ENCODE measurements at places on chromosomes 11 and 22. TPM values are rescaled to one million over a fixed set of nuclear protein-coding genes. Genes with fewer than 3 reads are reported as not detected.

DNA sequence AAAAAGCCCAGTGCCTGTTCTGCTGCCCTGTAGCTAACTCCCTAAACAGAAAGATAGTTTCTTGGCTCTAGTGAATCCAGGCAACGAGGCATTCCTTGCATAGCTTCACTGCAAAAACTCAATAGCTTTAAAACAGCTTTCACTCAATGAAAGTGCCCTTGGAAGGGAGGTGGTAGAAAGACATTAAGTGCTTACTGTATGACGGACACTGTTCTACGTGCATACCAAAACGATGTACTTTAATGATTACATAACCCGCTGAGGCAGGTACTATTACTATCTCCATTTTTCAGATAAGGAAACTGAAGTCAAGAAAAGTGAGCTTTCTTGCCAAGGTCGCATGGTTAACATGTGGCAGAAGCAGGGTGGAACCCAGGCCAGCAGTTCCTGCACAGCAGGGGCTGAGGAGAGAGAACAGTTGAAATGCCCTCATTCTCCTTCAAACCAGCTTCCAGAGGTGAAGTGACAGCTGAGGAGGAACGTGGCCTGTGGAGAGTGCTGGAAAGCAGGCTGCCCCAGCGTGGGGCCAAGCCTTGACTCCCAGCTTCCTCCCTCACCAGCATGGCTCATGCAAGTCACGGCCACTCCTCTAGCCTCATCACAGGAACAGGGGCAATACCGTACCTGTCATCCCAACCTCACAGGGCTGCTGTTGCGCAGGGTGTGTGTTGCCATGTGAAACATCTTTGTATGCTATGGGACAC, 227.5 kb upstream of the NARS2 start:
- no peak overlapping the region for H3K4me3 ChIP-seq
- peaks cover 53% of the 10 kb centered on the region for H3K4me1 ChIP-seq
- H3K27me3 ChIP-seq, result no peaks in the 10 kb centered on the region
- no peaks in the 10 kb centered on the region for H3K36me3 ChIP-seq
- DNase-seq, result peak; percentile 62

DNA sequence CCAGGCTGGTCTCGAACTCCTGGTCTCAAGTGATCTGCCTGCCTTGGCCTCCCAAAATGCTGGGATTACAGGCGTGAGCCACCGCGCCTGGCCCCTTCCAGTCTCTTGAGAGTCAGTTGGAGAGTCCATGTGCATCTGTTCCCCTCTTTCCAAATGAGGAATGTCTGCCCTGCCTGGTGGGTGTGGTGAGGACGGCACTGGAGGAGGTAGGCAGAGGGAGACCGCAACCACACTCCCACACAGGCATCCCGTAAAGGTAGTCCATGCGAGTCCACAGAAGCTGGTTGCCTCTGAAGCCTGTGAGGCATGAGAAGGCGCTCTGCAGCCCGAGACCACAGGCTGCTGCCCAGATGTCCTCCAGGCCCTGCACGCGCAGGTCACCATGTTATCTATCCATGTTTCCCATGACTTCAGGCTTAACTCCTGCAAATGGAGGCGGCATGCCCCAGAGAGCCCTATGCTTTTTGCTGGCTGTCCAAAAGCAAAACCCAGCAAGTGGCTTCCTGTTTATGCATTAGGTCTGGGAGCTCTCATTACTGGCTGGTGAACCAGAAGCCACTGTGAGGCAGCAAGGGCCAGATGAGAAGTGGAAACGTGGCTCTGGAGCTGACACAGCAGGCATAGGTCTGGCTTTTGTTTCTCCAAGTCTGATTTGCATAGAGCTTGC, 43.4 kb downstream of the GRIK4 start:
- H3K27me3 ChIP-seq, result no peaks in the 10 kb centered on the region
- H3K4me1 ChIP-seq, result peaks cover 8% of the 10 kb centered on the region
- H3K27ac ChIP-seq, result peak overlapping the region; percentile 23
- no peaks in the 10 kb centered on the region for H3K36me3 ChIP-seq
- H3K4me3 ChIP-seq, result no peak overlapping the region
- DNase-seq, result peak; percentile 37

GRCh38 chr11:19703211-19703610, 9.4 kb upstream of the NAV2 start:
- no peak overlapping the region for H3K4me3 ChIP-seq
- peaks cover 21% of the 10 kb centered on the region for H3K4me1 ChIP-seq
- H3K36me3 ChIP-seq, result no peaks in the 10 kb centered on the region
- no peak overlapping the region for H3K27ac ChIP-seq
- no peak for DNase-seq
- no peaks in the 10 kb centered on the region for H3K27me3 ChIP-seq

DNA sequence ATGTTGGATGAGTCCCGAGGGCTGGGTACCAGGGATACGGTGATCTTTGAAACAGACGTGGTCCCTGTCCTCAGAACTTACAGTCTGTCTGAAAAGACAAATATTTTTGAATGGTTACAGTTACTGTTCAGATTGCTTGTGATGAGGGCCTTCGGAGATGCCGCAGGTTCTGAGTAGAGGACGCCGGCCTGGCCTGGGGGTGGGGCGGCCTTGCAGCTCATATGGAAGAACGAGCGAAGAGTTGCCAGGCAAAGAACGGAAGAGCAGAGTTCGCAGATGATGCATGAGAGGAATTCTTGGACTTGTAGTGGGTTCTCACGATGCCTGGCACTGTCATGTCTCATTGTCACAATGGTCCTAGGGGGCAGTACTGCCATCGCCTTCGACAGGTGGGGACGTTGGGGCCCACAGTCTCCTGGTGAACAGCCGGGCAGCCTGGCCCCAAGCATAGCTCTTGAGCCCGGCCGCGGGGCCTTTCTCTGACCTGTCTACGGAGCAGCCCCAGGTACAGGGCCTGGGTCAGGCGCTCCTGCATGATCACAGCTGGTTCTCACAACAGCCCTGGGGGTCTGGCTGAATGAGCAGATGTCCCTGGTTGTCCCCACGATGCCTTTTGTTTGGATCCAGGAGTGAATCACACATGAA, 60.9 kb upstream of the PARVG start:
- no peak overlapping the region for H3K27ac ChIP-seq
- H3K4me1 ChIP-seq, result peaks cover 8% of the 10 kb centered on the region
- DNase-seq, result no peak

DNA sequence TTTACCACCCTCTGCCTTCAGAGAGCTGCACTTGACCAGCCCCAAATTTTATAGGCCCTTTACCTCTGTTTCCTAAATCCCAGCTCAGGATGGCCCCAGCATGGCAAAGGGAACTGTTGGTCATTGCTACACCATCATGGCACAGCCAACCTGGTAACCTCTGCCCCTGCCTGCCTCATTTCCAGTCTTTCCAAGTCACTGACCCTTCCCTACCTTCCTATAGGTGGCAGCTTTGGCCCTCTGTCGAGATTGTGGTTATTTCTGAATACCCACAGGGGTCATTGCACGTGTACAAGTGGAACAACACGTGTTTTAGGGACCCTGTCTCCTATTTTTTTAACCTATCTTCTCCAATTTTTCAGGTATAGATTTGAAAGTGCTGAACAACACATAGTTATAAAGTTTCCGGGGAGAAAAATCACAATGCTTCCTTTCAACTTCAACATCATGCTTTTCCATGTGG, 2.8 kb downstream of the GALNT18 start:
- DNase-seq, result no peak
- H3K27me3 ChIP-seq, result no peaks in the 10 kb centered on the region
- no peaks in the 10 kb centered on the region for H3K36me3 ChIP-seq
- no peak overlapping the region for H3K27ac ChIP-seq
- H3K4me1 ChIP-seq, result peaks cover 25% of the 10 kb centered on the region

DNA sequence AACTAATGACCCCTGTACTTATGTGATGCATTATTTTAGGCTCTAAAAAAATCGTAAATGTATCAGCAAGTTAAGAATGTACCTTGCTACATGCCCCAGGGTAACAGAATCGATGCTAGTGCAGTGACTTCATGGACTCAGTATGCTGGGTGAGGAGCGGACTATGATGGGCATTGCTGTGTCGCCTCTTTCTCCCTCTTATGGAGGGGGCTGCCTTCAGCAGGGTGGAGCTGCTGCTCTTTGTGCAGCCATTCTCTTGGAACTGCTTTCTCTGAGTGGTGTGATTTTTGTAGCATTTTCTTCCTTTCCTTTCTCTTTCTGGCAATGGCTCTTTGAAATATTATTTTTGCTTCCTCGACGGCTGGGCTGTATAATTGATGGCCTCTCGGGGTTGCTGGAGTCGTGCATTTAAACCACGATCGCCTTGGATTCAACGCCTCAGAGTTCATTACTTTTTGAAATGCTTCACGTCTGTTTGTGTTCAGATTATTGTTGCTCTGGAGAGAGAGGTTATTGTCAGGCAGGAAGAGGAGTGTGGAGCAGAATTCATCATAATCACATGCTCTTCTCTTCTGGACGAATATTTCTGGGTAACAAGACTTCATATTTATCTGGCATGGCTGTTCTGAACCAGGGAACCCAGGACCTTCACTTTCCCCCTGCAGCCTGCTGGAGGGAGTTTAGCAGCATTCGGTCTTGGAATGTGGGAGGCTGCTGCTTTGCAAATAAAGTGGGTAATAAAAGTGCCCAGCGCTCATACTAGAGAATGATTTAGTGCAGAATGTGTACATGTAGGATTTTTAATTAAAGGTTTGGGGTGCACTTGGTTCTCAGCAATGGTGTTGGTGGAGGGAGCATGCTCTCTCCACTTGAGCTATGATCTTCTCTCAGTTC, 804.2 kb downstream of the NTM start:
- DNase-seq, result no peak
- H3K27me3 ChIP-seq, result no peaks in the 10 kb centered on the region
- H3K4me3 ChIP-seq, result no peak overlapping the region
- H3K27ac ChIP-seq, result no peak overlapping the region

The FGF19 gene
- not detected for total RNA-seq

The OR52H1 gene
- total RNA-seq, result 0.78 TPM

The GSTP1 gene
- total RNA-seq, result 2,190 TPM

The CHKA gene
- total RNA-seq, result 106 TPM

Measured in thyroid gland (tissue), 4 donors.